ENCODE measurements at places on chromosomes 6 and 20.
A peak's percentile ranks its signal among the peaks of the same experiment; 100 is the strongest.

GRCh38 chr6:34955442-34955841, 66.4 kb downstream of the ANKS1A start:
- no peak for DNase-seq

GRCh38 chr20:3586093-3586492, 77.1 kb downstream of the GFRA4 start:
- no peak for DNase-seq

GRCh38 chr6:28922004-28922820, 1.6 kb downstream of the TRIM27 start:
- no peak for DNase-seq

DNA sequence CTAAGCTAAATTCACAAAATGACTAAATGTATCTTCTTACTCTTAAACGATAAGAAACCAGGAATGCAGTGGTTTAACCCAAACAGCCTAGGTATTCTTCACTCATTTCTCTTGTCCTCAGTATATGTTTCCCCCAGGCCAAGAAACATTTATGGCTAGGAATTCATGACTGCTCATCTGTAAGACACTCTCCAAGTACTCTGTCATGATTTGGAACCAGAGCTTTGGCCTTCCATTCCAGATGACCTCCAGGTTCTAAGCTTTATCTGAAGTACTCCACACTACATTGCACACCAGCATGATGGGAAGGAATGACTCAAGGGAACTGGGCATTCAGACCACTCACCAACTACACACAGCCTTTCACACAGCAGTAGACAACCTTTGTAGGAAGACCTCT, 29.3 kb downstream of the NT5E start:
- no peak for DNase-seq

DNA sequence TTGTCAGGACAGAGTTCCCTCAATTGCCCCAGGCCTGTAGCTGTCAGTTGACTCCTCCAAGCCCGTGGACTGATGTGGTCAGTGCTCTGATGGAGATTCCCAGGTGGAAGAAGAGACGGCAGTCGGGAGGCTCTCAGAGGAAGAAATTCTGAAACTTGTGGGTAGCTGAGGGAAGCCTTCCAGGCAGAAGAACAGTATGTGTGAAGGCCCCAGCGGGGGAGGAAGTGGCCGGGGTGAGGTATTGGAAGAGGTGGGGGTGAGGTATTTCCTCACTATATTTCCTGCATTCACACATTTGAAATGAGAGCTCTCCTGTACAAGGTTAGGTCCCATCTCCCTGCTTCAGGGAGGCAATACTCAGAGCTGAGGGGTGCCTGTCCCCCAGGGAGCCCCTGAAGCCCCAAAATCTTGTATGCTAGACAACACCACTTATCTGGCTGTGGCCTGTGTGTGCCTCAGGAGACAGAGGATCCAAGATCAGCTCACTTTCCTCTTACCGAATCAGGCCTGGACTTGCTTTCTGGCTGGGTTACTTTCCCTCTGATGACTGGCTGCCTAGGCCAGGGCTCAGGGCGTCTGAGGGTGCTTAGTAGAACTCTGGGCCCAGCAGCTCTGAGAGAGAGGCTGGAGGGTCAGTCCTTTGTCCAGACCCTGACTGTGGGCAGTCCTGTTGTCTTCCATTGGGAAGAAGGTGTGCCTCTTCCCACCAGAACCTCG, 49.3 kb upstream of the MYL9 start:
- DNase-seq = peak; percentile 21

GRCh38 chr6:109770779-109771178, 79.7 kb downstream of the FIG4 start:
- no peak for DNase-seq

DNA sequence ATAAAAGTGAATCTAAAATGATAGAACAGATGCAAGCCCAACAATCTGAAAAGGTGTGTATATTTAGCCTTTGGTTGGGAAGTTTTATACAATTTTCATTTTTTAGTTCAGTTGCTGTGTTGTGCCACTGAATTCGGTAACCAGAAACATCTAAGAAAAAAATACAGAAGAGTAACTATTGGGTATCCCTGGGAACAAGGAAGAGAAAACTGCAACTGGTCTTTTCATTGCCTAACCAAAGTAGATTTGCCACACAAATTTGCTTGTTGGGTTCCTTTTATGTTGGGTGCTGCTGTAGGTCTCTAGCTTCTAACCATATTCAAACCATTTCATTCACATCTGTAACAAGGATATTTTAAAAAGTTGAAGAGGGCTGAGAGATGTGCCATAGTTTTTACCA, 2.8 kb upstream of the TMEM30A start:
- DNase-seq = no peak

- DNase-seq = no peak
Observed at GRCh38 chr6:47524136-47524845, 46.7 kb downstream of the CD2AP start.

- no peak for DNase-seq
Observed at GRCh38 chr6:18584372-18584771, 197.2 kb downstream of the RNF144B start.

- DNase-seq = no peak
Observed at GRCh38 chr6:151808371-151809241, 1.1 kb downstream of the ESR1 start.

Measured in T-helper 22 cell (primary cell).